ENCODE measurements at places on chromosomes 6 and 20. TPM values are rescaled to one million over a fixed set of nuclear protein-coding genes. Genes with fewer than 3 reads are reported as not detected.

Gene WFDC10B
- total RNA-seq: not detected

Gene HLA-DQA1
- not detected for total RNA-seq

Gene LY6G6F
- not detected for total RNA-seq

Gene KIAA0408
- total RNA-seq: 5.3 TPM
